A549 treated with GW870086 at 1 μM for 4 hours (cell line): ENCODE measurements at places on chromosomes 1 and 21. TPM values are rescaled to one million over a fixed set of nuclear protein-coding genes. Genes with fewer than 3 reads are reported as not detected.

The BRDT gene
- total RNA-seq = not detected in 5 replicates

The CYP4Z1 gene
- not detected in 5 replicates for total RNA-seq

The KRTAP19-1 gene
- total RNA-seq = not detected in 5 replicates

The CYP4A11 gene
- total RNA-seq = not detected in 5 replicates

The AADACL3 gene
- total RNA-seq = not detected in 5 replicates
